ENCODE measurements at places on chromosomes 16 and 17.

DNA sequence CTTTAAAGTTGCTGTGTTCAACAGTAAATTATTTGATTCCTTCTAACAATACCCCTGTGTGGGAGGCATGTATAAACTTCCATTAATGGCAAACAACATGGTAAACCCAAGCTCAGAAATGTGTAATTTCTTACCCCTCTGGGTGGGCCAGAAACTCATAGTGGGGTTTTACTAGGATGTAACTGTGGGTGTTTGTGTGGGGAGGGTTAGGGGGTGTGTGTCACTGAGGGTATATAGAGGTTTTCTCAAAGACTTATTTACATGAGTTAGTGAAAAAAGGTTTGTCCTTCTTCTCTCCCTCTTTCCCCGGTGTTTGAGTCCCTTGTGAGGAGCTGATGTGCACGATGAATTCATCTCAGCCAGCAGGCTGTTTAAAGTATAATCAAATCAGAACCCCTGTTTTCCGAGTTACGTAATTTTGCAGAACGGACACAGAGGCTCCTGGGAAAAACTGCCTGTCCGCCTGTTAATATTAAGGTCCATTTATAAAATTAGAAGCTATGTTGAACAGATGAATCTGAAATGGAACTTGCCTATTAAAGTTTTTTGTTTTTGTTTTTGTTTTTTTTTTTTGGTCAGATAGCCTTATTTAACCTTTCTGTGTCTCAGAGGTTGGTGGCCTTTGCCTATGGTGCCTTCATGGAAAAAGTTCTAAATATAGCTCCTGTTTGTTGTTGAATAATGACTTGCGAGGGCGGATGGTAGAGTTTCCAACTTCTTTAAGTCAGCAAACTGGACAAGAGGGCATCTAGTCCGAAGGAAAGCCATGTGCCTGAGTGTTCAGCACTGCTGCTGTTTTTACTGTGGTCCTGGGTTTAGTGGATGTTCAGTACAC, 73.3 kb downstream of the MSI2 start:
- no peak for DNase-seq

- no peak for DNase-seq
These were observed 26.2 kb downstream of the ANKRD40 start for GRCh38 chr17:50681263-50682200.

- DNase-seq: no peak
These were observed 2.8 kb downstream of the GPT2 start for GRCh38 chr16:46886764-46887523.

DNA sequence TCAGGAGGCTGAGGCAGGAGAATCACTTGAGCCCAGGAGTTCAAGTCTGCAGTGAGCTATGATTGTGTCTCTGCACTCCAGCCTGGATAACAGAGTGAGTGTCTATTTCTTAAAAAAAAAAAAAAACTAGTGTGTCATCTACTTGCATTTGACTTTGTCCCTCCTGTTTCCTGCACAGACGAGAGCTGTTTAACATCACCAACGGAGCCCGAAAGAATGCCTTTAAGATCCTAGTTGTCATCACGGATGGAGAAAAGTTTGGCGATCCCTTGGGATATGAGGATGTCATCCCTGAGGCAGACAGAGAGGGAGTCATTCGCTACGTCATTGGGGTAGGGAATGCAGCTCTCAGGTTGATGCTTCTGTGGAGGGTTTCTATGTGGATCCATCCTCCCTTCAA, 13.4 kb downstream of the ITGAM start:
- no peak for DNase-seq

DNA sequence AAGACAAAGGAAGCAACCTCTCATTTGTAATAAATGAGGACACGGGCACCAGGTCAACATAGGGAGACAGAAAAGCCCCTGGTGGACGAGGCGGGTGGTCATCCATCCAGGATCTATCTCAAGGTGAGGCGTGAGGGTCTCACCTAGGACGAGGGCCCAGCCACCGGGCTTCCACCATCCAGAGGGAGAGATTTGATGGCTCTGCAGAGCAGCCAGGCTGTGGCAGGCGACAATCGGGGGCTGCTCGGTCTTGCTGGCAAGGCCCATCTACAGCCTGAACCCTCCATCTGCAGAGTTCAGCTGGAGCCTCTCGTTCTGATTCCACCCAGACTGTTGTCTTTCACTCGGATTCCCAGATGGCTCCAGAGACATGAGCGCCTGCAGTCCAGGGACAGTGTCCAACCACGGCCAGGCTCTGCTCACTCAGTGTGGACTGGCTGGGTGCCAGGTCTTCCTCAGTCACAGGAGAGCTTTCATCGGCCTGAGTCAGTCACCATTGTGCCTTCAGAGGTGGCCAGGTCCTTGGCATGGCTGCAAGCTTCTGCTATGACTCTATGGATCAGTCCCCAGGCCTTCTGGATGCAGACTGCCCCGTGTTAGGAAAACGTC, 5.9 kb downstream of the LITAFD start:
- no peak for DNase-seq

- no peak for DNase-seq
These were observed 314.7 kb downstream of the CDH8 start for GRCh38 chr16:61721544-61721943.

GRCh38 chr17:41071606-41072360, 6.1 kb upstream of the KRTAP2-4 start:
- no peak for DNase-seq

DNA sequence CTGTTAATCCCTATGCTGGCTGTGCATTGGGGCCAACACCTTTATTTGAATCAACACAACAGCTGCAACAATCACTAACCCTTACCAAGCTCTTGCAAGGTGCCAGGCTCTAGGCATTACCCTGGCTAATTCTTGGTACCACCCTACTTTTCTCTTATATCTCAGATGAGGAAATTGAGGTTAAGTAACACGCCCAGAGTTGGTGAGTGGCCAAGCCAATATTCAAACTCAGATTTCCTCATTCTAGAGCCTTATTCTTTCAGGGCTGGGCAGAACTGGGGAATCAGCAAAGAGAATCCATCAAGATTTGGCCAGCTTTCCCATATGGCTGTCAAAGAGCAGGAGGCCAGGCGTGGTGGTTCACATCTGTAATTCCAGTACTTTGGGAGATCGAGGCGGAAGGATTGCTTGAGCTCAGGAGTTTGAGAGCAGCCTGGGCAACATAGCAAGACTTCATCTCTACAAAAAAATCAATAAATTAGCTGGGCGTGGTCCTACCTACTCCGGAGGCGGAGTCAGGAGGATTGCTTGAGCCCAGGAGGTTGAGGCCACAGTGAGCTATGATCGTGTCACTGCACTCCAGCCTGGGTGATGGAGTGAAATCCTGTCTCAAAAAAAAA, 23.7 kb downstream of the ARSG start:
- DNase-seq: no peak

Data from H1 (cell line).